ENCODE measurements at places on chromosomes 1 and 21. TPM values are rescaled to one million over a fixed set of nuclear protein-coding genes. Genes with fewer than 3 reads are reported as not detected.
A peak's percentile ranks its signal among the peaks of the same experiment; 100 is the strongest.

Gene WNT3A
- not detected for total RNA-seq

Gene B3GALT5
- total RNA-seq: 0.18 TPM

Gene PLA2G2D
- total RNA-seq: not detected

DNA sequence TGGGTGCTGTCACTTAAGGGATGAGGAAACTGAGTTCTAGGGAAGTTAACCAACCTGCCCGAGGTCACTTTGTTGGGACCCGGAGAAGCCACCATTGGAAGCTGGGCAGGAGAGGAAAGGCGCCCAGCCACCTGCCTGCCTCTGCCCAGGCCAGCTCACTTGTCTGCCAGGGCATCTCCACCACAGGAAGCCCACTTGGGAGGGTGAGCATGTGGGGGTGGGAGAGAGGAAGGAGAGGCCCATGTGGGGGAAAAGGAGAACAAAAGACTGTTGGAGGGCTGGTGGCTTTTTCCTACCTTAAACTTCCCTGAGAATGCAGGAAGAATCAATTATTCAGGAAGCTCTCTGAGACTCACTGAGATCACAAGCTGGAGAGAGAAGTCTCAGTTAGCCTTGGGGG is 43.8 kb upstream of the SELENON start:
- no peak for DNase-seq

GRCh38 chr1:28926629-28927265 is 12.4 kb downstream of the EPB41 start:
- peak; percentile 4 for DNase-seq

DNA sequence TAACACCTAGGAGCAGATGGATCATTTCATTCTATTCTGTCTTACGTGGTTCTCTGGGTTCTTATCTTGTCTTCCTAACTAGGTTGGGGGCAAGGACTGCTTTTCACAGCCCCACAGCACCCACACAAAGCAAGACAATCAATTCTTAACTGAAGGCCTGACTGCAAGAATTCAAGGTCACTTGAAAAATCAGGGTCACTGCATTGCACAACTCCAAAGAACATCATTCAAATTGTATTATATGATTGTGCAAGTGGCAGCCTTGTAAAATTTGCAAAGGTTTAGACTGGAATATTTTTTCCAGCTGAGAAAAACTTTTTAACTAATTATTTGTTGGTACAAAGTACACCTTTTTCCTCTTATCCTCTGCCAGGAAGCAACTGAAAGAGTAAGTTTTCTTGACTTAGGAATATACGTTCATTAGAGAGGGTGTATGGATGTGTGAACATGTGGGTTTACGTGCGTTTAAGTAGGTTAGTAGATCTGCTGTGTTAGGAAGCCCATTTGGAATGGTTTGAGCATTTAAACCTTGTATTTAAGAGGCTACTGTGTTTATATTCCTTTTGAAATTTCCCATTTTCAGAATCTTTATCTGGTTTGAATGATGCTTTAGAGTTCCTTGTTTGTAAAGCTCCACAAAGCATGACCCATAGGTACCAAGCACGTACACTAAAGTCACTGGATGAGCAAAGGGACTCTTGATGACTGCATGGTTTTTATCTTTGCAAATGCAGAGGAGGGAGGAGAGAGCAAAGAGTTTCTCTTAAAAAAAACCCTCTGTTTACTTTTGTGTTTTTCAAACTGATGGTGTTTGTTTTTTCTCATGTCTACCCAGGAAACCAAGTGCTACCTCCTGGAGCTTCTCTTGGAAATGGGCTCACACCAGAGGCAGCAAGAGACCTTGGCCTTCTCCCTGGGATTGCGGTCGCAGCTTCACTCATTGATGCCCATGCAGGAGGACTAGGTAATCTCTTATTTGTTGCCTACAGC is 214.9 kb downstream of the FGGY start:
- no peak for DNase-seq
